ENCODE measurements at places on chromosomes 6 and 20.

DNA sequence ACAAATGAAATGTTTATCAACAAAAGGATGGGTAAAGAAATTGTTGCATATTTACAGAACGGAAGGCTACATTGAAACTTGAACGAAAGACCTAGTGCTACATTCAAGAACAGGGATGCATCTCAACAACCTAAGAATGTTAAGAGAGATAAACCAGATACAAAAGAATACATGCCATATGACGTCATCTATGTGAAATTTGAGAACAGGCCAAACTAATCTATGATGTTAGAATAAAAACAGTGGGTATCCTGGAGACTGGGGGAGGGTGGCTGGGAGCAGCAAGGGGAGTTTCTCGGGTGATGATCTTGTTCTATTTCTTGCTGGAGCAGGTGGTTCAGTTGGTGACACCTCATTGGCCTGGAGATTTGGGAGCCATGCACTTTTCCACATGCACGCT, 81.5 kb downstream of the SULF2 start:
- DNase-seq = no peak

GRCh38 chr6:159400826-159401225, 231.6 kb downstream of the FNDC1 start:
- DNase-seq = no peak

GRCh38 chr6:115363379-115363778, 697.3 kb downstream of the FRK start:
- no peak for DNase-seq

DNA sequence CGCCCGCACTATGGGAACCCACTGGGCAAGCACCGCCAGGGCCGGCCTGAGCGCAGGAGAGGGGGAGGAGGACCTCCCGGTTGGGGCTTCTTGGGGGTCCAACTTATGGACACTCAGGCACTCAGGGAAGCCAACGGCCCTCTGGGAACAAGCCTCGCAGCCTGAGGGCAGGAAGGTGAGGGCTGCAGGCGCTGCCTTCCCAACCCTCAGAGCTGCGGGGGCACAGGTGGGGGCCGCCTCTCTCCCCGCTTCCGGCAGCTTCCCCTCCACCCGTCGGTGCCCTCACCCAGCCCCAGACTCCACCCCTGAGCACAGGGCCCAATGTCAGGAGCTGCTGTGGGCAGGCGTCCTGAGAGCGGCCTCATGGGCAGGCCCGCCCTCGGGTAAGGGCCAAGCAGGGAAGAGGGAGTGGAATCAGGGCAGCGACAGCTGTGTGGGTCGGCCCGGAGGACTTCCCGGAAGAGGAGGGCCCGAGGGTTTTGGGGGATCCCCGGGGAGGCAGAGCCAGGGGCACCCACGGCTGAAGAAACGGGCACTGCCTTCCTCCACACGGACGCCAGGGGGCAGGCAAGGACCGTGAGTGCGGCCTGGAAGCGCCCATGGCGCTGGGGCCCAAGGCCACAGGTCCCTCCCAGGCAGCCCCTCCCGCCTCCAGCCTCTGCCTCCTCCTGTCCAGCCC, 488 bp upstream of the PTK6 start:
- peak; percentile 87 for DNase-seq

GRCh38 chr6:104929353-104929752, 27.6 kb upstream of the LIN28B start:
- no peak for DNase-seq
